NCI-H1930 (cell line): ENCODE measurements at places on chromosomes 16 and 17.

- no peak for DNase-seq
These were observed 135.5 kb upstream of the CRHR1 start for GRCh38 chr17:45648642-45649041.

DNA sequence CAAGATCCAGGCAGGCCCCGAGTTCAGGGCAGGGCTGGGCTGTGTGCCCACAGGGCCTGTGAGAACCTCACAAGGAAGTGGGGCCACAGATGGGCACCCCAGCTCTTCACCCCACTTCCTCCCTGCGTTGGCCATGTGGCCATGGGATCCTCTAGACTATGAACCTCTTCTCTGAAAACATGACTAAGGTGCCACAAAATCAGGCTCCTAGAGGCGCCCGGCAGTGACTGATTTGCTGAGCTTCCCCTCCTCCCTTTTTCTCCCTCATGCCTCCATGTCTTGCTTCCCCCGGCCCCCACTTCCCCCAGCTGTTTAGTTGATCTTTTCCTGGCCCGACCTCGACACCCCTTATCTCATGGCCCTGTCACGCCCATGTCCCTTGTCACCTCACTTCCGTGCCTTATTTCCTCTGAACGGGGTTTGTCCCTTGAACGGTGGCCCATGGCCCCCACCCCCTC is 87.1 kb downstream of the KCNJ12 start:
- no peak for DNase-seq

DNA sequence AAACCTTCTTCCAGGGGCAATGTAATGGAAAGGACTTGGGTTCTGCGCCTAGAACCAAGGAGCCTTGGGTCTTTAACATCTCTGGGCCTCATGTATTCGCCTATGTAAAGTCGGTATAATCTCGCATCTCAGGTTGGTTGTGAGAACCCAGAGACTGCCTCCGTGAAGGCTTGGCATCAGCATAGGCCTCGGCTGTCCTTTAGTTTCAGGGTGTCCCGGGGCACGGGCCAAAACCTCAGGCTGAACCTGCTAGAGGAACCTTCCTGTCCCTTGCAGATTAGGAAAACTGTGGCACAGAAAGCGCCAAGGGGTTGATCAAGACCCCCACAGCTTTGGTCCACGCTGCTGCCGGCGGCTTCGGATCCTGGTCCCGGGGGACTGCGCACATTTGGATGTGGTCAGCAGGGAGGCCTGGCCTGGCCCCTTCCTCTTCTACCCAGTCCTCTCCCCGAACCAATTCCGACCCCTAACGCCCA is 772 bp upstream of the PHAF1 start:
- no peak for DNase-seq

DNA sequence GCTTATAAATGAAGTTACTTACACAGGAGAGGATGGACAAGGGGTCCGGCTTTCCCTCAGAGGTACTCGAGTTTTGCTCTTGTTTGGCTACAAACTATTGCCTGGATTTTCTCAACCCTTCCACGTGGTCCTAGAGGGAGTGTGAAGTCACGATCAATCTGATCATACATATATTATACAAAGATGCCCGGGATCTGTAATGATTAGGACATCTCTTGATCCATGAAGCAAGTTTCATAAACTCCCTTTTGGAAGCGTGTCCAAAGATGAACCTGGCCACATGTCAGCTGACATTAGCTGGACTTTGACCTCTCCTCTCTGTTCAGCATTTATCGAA is 2.3 kb upstream of the CDH11 start:
- DNase-seq: no peak

DNA sequence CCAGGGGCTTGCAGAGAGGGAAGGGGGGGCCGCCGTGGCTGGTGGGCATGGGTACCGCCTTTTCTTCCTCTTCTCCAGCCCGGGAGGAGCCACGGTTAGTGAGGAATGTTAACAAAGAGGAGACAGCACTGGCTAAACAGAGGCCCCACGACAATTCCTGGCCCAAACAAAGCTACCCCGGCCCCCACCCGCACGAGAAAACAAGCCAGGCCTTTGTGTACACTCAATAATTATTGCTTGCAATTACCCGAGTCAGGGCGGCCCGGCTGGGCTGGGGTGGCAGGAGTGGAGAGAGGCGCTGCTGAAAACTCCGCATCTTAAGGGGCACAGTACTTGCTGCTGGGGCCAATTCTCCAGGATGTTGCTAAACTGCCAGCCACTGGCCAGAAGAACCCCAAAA is 56.4 kb downstream of the IRX5 start:
- no peak for DNase-seq

DNA sequence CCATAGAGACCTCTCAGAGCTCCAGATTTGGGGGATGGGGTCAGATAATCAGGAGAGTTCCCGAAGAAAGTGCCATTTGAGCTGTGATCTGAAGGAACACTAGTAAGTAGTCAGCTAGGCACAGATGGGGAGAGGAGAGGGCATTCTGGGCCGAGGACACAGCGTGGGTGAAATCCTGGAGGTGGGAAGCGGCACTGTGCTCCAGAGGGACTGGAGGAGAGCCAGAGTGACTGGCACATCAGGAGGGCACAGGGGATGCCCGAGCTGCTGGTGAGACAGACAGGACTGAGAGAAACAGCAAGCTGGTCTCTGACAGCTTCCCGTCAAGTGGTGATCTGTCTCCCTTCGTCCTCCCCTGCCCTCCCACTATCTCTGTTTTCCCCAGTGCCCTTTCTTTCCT is 40.6 kb downstream of the KNOP1 start:
- no peak for DNase-seq

DNA sequence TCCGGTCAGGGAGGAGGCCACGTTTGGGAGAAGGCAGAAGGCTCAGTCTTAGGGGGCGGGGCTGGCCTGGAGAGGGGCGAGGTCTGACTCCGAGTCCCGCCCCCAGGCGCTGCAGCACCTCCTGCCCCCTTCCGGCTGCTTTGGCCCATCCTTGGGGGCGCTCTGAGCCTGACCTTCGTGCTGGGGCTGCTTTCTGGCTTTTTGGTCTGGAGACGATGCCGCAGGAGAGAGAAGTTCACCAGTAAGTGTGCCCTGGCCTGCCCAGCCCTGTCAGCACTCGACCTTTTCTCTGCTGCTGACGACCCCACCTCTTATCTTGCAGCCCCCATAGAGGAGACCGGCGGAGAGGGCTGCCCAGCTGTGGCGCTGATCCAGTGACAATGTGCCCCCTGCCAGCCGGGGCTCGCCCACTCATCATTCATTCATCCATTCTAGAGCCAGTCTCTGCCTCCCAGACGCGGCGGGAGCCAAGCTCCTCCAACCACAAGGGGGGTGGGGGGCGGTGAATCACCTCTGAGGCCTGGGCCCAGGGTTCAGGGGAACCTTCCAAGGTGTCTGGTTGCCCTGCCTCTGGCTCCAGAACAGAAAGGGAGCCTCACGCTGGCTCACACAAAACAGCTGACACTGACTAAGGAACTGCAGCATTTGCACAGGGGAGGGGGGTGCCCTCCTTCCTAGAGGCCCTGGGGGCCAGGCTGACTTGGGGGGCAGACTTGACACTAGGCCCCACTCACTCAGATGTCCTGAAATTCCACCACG is 1.5 kb downstream of the TNFRSF12A start:
- peak; percentile 69 for DNase-seq

DNA sequence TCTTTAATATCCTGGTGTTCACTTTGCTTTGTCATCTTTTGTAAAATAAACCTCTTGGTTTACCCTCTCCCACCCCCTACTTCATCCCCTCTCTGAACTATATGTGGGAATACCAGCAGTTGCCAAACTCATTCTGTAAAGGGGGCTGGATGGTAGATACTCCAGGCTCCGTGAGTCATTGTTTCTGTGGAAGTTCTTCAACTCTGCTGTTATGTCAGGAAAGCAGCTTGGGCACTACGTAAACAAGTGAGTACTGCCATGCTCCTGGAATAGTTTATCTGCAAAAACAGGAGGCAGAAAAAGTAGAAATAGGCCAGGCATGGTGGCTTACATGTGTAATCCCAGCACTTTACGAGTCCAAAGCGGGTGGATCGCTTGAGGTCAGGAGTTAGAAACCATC is 17.6 kb downstream of the MVP start:
- no peak for DNase-seq

DNA sequence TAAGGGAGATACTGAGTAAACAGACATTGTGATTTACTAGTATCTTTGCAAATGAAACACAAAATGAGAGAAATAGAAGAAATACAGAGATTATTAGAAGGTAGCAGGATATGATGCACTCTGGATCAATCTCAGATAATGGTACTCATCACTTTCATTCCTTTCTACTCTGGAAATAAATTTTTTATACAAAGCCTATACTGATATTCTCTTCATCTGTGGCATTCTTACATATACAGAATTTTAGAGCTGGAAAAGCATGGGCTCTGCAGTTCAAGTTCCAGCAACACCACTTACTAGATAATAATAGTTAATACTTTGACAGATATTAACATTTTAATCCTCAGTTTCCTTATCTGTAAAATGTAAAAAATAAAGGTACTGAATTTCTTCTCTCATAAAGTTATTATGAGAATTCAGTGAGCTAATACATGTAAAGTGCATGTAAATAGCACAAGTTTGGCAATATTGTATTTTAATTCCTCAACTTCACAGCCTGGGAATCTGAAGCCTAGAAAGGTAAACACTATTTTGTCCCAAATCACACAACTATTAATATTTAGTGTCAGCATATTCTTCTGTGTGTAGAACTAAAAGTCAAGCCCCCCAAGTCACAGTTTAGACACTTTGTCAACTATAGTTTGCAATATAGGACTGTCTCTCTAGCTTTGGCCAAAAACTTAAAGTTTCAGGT is 6.5 kb downstream of the RNF43 start:
- no peak for DNase-seq

DNA sequence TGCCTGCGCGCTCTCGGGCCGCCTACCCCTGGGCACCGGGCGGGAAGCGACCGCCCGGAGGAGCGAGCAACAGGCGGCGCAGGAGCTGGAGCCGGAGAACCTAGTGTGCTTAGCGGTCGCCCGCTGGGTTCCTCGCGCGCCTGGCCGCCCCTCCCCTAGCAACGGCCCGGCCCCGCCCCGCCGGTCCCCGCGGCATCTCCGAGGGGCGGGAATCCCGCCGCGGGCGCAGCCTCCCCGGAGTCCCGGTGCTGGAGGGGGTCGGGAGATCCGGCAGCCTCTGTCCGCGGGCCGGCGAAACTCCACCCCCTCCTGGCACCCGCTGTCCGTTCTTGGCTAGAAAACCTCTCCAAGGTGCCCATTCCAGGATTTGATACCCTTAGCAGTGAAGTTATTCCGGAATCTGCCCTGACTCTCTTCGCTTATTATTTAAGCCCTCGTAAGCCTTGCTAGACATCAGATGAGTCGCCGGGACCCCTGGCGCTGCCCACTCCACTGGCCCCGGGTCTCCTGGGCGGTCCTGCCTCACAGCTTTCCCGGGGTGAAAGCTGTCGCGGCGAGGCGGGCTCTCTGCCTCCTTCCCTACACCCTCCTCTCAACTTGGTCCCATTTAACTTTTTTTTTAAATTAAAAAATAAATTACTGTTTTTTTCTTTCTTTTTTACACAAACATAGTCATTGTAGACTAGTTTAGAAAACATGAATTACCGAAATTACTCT is at the start of gene RPRML:
TSS of gene RPRML (minus strand) at position 107 of the 717 bp plus-strand sequence. CDS start 246 bp downstream, outside the sequence.
- peak; percentile 35 for DNase-seq
